Activated naive CD4-positive, alpha-beta T cell treated with anti-CD3 and anti-CD28 coated beads for 36 hours (primary cell): ENCODE measurements at places on chromosomes 3 and 15. TPM values are rescaled to one million over a fixed set of nuclear protein-coding genes. Genes with fewer than 3 reads are reported as not detected.

- DNase-seq, result no peak
These were observed 614.4 kb upstream of the NR2F2 start for GRCh38 chr15:95715906-95716656.

- no peak for DNase-seq
These were observed 11.9 kb upstream of the PDIA5 start for GRCh38 chr3:123054931-123055330.

- no peak for DNase-seq
These were observed 206.0 kb upstream of the WNT5A start for GRCh38 chr3:55692957-55693558.

CD96 gene
- total RNA-seq, result 52.7 TPM

DNA sequence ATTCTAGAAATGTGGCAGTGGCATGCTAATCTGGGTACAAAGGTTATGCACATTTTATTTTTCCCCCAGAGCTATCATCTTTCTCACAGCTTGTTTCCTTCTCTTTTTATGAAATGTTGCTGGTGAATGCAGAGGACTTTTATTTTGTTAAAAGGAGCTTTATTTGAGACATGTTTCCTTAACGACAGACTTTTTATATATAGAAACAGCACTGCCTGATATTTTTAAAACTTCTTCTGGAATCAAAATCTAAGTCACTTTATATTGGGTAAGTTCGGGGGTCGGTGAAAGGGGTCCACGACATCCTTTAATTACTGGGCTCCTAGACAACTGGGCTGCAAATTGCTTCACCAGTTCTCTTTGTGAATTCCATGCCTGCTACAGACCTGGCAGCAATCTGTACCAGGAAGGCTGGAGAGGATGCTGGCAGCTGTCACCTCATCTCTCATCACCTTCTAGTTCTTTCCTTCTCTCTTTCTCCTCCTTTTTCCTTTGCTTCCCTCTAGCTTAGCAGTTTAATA is 464.7 kb downstream of the PDCD6IP start:
- no peak for DNase-seq

- no peak for DNase-seq
These were observed 165.8 kb downstream of the GOLIM4 start for GRCh38 chr3:167929968-167930367.

DNA sequence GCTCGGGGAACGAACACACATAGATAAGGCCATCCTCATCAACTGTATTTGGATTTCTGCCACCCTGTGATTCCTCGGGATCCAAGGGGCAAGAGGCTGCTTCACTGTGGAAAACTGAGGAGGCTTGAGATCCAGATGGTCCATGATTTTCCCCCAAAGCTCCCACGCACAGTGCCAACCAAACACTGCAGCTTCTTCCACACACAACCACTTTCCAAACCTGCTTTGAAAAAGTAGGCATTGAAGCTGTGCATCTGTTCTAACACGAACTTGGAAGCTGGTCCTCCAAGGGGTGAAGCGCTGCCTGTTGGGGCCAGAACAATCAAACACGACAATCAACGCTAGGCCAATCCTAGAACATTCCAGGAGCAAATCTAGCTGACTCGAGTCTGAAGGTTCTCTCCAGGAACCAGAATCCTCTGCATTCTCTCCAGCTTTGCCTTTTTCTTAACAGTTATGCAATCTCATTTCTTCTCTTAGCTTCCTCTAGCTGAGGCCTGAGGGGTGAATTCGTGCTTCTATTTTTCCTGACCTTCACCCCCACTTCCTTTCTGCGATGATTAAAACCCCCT is 104.4 kb downstream of the LRRK1 start:
- DNase-seq, result no peak

TMEM158 gene
- total RNA-seq, result not detected

GRCh38 chr15:98003996-98004395 is 43.5 kb downstream of the ARRDC4 start:
- no peak for DNase-seq

- peak; percentile 64 for DNase-seq
These were observed 71.8 kb downstream of the SYNPR start for GRCh38 chr3:63349583-63350573.
